ENCODE measurements at places on chromosomes 2 and 18. TPM values are rescaled to one million over a fixed set of nuclear protein-coding genes. Genes with fewer than 3 reads are reported as not detected.

The SRD5A2 gene
- polyA plus RNA-seq, result not detected

The SLC5A7 gene
- polyA plus RNA-seq, result not detected

The SH2D6 gene
- polyA plus RNA-seq, result 1.8 TPM

The ABCB11 gene
- not detected for polyA plus RNA-seq

The WDR75 gene
- 8.0 TPM for polyA plus RNA-seq

The GLI2 gene
- 0.37 TPM for polyA plus RNA-seq

The FBXO15 gene
- polyA plus RNA-seq, result 2.5 TPM
